Fibroblast of skin of right quadriceps (primary cell): ENCODE measurements at places on chromosomes 3 and 15.

DNA sequence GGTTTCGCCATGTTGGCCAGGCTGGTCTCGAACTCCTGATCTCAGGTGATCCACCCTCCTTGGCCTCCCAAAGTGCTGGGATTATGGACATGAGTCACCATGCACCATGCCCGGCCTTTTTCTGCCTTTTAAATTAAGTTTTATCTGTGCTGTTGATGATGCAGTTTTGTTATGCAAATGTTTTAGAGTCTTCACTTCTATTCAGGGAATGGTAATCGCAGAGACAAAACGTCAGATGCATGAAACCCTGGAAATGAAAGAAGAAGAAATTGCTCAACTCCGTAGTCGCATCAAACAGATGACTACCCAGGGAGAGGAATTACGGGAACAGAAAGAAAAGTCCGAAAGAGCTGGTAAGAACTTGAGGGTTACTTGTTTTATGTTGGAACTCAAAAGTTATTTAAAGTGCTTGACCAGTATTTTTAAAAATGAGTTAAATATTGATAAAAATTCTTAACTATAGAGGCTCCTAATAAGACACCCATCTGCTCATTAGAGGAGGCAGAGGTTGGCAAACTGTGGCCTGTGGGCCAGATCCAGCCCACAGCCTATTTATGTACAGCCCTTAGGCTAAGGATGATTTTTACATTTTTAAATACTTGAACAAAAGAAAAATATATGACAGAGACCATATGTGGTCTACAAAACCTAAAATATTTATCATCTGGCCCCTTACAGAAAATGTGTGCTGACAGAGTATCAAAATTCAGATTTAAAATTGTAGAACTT lies 127.8 kb upstream of the LRRFIP2 start:
- DNase-seq = no peak

DNA sequence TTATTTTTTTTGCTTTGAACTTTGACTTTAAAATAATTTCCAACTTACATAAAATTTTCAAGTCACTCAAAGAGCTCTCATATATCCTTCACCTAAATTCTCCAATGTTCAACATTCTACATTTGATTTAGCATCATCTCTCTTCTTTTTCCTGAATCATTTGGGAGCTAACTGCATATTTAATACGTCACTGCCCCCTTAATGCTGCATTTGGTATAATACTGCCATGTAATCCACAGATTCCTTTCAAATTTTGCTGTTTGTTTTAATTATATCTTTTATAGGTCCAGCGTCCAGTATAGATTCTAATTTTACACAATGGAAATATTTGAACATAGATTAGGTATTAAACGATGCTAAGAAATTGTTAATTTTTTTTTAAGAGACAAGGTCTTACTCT lies 2.3 kb upstream of the EIF2AK4 start:
- no peak for DNase-seq

DNA sequence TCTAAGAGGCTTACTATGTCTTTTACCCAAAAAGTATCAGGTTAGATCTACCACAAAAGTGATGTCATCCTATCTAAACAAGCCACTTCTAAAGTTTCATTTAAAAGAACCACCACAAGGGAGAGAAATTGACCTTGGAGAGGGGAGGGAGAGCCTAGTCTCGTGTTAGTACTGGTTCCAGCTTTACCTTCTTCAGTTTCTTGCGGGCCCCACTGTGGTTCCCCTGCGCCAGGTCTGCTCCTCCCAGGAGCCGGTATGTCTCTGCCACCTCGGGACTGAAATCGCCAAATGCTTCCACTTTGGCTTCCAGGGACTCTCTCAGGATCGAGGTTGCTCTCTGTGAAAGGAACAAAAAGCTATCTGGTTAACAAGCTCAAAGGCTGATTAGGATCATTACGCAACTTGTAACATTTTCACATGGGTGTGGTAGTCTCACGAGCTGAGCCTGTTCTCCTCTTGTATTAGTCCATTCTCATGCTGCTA lies 51.1 kb downstream of the SYNM start:
- DNase-seq = no peak

- no peak for DNase-seq
These were observed 28.3 kb upstream of the MYZAP start for GRCh38 chr15:57563416-57563815.

DNA sequence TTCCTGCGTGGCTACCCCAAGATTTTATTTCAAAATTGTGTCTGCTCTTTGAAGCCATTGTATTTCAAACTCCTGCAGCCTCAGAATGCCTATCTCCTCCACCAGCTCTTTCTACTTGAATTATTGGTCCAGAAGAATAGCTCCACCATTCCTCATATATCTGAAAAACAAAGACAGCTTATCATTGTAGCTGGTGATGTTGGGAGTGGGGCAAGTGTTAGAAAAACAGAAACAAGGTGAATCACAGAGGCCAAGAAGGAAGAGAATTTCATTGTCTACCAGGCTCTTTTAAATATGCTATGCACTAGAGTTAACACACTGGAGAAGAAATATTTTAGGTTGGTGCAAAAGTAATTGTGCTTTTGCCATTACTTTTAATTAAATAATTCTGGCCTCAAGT lies 307.9 kb upstream of the ROPN1 start:
- DNase-seq = no peak

DNA sequence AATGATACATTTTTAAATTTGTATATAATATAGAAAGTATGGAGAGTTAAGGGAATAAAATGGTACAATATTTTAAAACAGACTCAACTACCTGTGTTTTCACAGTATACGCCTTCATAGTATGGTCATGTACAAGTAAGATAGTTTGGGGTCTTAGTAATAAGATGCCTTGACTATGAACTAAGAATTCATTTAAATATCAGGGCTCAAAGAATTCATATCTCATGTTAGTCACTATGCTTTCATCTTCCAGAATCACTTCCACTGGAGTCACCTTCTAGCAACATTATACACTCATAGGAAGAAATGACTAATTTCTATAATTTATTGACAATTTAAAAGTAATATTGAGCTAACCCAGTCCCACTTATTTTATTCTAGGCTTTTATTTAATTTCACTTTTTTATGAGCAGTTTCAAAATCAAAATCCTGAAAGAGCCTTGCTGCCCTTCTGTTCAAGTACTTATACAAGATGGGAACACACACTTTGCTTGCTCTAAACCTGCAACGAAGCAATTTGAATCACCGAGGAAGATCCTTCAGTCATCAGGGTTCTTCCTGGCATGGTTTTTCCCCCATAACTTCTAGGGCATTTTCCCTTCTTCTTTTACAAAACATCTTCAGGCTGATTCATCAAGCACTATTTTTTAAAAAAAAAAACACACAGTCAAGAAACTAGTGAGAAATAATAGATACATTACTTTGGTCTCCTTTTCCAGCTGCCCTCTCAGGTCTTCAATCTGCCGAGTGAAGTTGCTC lies 94.1 kb downstream of the MYH15 start:
- DNase-seq = no peak

DNA sequence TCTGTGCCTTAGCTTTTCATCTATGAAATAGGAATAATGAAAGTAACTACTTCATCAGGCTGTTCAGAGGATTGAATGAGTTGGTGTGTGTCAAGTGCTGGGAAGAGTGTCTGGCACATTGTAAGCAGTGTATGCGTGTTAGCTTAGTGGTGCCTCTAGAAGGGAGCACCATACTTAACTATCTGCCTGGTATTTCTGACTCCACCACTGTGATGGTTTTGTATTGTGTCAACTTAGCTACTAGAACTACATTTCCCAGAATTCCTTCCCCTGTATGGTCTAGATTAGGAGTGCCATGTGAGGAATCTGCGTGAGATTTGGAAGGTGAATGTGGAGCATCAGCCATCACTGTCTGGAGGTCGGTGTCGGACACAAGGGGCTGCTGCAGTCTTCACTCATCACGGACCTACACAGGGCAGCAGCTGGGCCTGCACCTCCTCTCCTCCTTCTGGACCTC lies 115.4 kb upstream of the GALNT15 start:
- DNase-seq = peak; percentile 48

DNA sequence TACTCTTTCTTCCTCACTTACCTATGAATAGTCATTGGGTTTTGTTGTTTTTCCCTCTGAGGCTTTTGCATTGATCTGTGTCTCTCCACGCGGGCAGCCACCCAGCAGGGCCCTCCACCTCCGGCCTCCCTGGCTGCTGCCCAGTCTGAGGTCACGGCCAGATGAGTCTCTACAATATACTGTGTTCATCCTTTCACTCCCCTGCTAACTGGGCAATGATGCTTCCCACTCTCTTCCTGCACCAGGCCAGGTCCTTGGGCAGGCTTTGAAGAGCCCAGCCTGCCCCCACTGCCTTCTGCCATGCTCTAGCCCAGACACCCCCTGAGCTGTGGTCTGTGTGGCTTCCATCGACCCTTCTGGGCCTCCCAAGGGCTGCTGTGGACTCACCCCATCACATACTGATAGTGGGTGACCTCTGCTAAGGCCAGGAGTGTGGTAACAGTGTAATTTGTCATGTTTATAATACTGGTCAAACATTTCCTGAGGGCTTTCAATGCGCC lies 18.0 kb downstream of the PDIA5 start:
- DNase-seq = no peak

GRCh38 chr15:79901958-79902357 lies 5.1 kb upstream of the MTHFS start:
- no peak for DNase-seq

GRCh38 chr15:98800437-98801233 lies 152.3 kb downstream of the IGF1R start:
- peak; percentile 84 for DNase-seq

GRCh38 chr3:161508852-161509477 lies 12.4 kb downstream of the OTOL1 start:
- DNase-seq = peak; percentile 3

DNA sequence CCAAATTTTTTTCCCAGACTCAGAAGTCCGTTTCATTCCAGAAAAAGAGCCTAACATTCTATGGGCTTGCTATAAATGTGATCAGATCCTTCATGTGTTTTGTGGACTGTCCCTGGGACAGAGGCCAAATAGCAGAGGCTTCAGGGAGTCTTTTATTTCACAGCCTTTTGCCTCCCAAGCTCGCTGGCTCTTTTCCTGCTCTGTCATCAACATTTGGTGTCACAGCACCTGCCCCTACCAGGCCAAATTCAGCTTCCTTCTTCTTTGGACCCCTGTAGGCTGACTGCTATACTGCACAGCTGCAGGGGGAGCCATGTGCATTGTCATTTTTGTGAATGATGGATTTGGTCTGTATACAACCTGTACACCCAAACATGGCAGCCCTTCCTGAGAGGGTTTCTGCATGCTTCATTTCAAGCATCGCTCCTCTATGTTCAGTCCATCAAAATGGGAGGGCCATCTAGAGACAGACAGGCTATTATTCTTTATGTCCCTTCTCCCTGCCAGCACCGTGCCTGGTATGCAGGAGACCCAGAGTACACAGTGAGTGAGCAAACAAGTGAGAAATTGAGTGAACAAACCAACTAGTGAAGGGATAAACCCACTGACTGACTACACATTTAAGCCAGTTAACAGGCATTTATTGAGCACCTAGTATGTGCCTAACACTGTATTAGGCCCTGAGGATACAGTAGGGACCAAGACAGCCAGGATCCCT lies 17.9 kb upstream of the RPP14 start:
- DNase-seq = no peak

DNA sequence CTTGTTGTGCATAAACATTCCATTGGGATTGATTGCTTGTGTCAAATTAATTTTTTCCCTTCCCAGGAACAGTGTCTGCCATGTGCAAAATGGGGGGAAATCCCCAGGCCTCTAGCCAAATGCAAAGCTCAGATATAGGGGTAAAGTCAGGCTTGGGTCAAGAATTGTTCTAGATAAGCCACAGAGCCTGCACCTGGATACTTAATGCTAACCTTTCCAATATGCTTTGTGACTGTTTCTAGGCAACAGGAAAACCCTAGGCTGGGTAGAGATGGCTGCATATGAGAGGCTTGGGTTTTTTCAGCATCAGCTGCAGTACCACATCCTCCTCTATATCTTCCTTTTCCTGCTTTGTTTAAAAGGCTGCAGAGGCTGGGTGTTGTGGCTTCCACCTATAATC lies 61.9 kb upstream of the ROPN1 start:
- no peak for DNase-seq

DNA sequence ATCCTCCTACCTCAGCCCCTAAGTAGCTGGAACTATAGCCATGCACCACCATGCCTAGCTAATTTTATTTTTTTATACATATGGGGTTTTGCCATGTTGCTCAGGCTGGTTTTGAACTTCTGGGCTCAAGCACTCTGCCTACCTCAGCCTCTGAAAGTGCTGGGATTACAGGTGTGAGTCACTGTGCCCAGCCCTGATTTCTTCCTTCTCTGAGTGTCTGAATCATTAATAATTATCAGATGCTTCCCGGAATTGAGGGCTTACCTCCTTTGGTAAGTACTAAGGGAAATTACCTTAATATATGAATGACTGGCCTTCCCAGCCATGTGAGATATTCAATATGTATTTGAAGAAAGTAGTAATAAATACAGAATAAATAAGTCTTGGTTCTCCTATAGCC lies 7.2 kb downstream of the CLPX start:
- no peak for DNase-seq

DNA sequence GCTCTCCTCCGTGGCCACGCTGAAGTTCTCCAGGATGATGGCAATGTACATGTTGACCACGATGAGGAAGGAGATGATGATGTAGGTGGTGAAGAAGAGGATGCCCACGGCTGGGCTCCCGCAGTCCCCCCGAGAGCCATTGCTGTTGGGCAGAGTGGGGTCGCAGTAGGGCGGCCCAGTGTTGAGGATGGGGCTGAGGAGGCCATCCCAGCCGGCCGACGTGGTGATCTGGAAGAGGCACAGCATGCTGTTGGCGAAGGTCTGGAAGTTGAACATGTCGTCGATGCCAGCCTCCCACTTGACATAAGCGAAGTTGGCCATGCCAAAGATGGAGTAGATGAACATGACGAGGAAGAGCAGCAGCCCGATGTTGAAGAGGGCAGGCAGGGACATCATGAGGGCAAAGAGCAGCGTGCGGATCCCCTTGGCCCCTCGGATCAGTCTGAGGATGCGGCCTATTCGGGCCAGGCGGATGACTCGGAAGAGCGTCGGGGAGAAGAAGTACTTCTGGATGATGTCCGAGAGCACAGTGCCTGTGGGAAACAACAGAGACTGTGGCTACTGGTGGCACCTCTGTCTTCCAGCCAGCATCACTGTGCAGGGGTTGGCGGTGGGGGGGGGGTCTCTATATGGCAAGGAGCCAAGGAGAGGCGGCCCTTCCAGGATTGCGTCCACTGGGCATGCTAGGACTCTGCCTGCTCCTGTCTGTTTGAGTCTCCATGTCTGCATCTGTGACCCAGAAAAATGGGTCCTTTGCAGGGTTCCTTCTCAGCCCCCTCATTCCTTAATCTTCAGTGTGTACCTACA lies 55.1 kb downstream of the EXOG start:
- DNase-seq = no peak

DNA sequence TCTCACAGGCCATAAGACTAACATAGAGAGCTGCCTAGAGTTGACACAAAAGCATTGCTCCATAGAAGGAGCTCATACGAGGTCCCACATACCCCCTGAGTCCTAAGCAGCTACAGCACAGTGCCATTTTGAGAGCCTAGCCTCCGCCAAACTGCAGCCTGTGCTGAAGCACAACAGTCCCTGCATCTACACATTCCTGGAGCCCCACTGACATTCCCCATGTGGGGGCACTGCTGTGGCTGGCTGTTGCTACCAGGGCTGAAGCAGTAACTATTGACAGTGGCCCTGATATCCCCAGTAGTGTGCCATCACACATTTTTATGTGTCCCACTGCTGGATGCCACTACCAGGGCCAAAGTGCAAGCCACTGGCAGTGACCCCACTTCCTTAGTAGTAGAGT lies 80.3 kb downstream of the CERS3 start:
- no peak for DNase-seq

- DNase-seq = no peak
These were observed 937.0 kb downstream of the IGSF11 start for GRCh38 chr3:118097660-118098059.

GRCh38 chr15:84699538-84700191 lies 16.3 kb downstream of the SEC11A start:
- DNase-seq = no peak
